ENCODE measurements at places on chromosomes 6 and 20. TPM values are rescaled to one million over a fixed set of nuclear protein-coding genes. Genes with fewer than 3 reads are reported as not detected.
A peak's percentile ranks its signal among the peaks of the same experiment; 100 is the strongest.

DNA sequence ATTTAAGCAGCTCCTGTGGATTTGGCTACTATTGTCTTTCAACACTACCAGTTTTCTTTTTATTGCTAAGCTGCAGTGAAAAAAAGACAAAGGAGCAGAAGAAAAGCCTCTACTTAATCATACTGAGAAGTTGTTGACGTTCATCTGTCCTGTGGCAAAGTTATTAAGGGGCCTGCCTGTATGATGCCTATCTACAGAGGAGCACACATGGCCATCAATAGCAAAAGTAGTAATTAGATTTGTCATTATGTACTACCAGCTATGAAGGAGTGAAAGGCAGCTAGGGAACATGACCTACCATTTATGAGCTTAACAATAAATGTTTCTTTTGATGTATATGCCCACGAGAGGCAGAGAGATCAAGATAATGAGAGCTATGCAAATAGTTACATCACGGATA lies 620.9 kb downstream of the PHF3 start:
- DNase-seq = no peak
- no peaks in the 10 kb centered on the region for H3K27me3 ChIP-seq
- no peak overlapping the region for H3K4me3 ChIP-seq
- no peak overlapping the region for H3K27ac ChIP-seq
- H3K36me3 ChIP-seq = no peaks in the 10 kb centered on the region
- no peaks in the 10 kb centered on the region for H3K4me1 ChIP-seq

DNA sequence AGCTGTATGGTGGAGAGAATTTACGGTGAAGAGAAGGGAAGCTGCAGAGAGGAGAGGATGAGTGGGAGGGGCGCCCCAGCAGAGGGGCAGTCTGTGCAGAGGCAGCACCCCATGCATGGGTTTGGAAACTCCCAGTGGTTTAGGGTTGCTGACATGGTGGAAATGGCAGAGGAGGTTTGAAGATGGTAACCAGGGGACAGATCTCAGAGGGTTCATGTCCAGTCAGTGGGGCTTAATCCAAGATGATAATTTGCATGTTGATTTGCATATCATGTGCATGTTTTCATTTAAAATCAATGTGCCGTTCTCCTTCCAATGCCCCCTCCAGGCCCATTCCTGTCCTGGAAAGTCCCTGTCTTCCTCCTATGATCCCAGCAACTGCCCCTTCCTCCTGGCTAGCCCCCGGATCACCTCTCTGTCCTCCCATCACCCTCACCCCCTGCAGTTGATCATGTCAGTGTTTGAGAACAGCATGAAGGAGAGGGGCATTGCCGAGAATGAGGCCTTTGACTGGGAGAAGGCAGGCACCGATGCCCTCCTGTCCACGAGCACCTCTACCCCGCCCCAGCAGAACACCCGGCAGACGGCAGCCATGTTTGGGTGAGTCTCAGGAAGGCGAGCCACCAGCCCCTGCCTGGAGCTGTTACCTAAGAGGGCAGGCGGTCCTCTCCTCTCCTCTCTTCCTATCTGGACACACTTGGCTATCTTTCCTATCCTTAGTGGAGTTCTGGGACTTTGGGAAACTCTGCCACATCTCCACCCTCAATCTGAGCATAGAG lies 14.3 kb downstream of the TTBK1 start:
- H3K27me3 ChIP-seq = no peaks in the 10 kb centered on the region
- no peaks in the 10 kb centered on the region for H3K4me1 ChIP-seq
- H3K27ac ChIP-seq = no peak overlapping the region
- no peaks in the 10 kb centered on the region for H3K36me3 ChIP-seq
- DNase-seq = no peak

PKIB gene
- total RNA-seq = 4.5 TPM

GRCh38 chr6:160253292-160253691 lies 5.3 kb downstream of the SLC22A2 start:
- H3K36me3 ChIP-seq = no peaks in the 10 kb centered on the region
- DNase-seq = no peak
- H3K4me3 ChIP-seq = no peak overlapping the region

C20orf204 gene
- total RNA-seq = 2.0 TPM

BPIFA1 gene
- total RNA-seq = 0.48 TPM

DNA sequence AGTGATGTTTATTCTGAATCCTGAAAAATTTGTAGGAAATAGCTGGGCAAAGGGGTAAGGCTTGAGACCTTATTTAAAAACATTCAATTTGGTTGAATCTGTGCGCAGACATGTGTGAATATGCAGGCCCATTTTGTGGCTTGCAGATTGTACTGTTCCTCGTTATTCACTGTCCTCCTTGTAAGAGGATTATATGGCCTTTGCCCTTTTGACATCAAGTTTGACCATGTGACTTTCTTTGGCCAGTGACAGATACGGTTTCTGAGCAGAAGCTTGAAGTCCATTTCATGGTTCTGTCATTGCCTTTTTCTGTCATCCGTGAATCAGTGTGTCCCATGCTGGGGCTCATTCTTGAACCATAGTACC lies 13.4 kb downstream of the AFDN start:
- H3K4me1 ChIP-seq = peaks cover 7% of the 10 kb centered on the region
- H3K27me3 ChIP-seq = no peaks in the 10 kb centered on the region
- no peak for DNase-seq

SS18L1 gene
- 15.1 TPM for total RNA-seq

DNA sequence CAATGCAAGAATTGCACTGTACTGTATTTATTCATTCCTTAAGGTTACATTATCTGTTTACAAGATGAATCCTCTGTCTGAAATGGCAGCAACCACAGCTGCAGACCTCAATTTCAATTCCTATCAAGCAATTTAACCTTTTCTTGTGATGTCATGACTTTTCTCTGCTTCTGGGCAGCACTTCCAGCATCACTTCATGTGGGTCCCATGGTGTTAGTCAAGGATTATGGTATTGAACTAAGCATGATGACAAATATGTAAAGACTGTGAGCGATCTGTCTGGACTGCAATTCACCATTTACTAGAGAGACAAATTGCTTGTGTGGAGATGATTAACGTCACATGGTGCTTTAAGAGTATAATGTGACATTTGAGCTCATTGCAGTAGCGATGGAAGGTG lies 90.5 kb upstream of the CCN2 start:
- H3K36me3 ChIP-seq = no peaks in the 10 kb centered on the region
- DNase-seq = no peak
- no peak overlapping the region for H3K4me3 ChIP-seq
- no peaks in the 10 kb centered on the region for H3K4me1 ChIP-seq
- H3K27me3 ChIP-seq = no peaks in the 10 kb centered on the region

PHF20 gene
- total RNA-seq = 46.5 TPM

DNA sequence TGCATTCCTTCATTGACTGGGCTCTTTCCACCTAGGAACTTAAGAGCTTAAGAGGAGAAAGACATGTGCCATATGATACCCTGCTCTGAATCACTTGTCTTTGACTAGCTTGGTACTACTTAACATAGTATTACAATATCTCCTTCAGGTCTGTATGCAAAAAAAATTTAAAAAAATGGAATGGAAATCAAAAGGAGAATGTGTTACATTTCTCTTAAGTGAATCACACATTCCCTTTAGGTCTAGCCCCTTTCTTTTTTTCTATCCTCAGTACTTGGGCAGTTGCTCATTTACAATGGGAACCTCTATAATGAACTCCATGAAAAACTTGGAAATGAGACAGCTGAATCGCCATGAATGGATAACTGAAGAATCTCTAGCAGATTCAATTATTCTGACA lies 53.8 kb downstream of the SLC35F1 start:
- no peak for DNase-seq
- H3K27me3 ChIP-seq = no peaks in the 10 kb centered on the region
- no peaks in the 10 kb centered on the region for H3K36me3 ChIP-seq

GRCh38 chr6:43250992-43251373 lies 7.7 kb downstream of the TTBK1 start:
- H3K4me3 ChIP-seq = no peak overlapping the region
- no peak overlapping the region for H3K27ac ChIP-seq

PTPRK gene
- 69.5 TPM for total RNA-seq

HCK gene
- total RNA-seq = 28.1 TPM

GRCh38 chr6:16758163-16758975 lies 2.9 kb downstream of the ATXN1 start:
- H3K4me3 ChIP-seq = no peak overlapping the region
- no peaks in the 10 kb centered on the region for H3K4me1 ChIP-seq
- H3K36me3 ChIP-seq = no peaks in the 10 kb centered on the region
- H3K27ac ChIP-seq = peak overlapping the region; percentile 48
- no peak for DNase-seq

TTBK1 gene
- 0.31 TPM for total RNA-seq

GRCh38 chr6:84791233-84791632 lies 26.8 kb upstream of the TBX18 start:
- no peaks in the 10 kb centered on the region for H3K36me3 ChIP-seq
- H3K4me3 ChIP-seq = no peak overlapping the region
- no peak overlapping the region for H3K27ac ChIP-seq
- no peak for DNase-seq

DNA sequence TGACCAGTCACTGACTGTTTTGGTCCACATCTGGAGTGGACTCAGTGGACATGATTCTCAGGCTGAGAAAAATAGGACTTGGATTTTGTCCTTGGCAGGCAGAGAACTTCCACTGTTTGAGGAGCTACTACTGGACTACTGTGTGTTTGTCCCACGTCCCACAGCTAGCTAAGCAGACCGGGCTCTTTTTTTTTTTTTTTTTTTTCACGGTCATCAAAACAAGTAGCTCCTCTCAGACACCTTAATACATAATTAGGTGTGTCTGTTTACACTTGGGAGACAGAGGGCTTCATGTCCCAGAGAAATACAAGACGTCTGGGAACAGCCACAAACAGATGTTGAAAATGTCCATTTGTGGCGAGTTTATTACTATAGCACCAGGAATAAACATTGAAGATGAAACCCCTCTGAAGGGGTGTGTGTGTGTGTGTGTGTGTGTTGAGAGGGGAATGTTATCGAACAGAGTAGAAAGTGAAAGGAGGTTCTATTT lies 155.0 kb upstream of the SUPT3H start:
- H3K36me3 ChIP-seq = no peaks in the 10 kb centered on the region
- H3K4me1 ChIP-seq = no peaks in the 10 kb centered on the region
- H3K4me3 ChIP-seq = no peak overlapping the region
- H3K27ac ChIP-seq = no peak overlapping the region

LINC00237 gene
- not detected for total RNA-seq

SLC35B3 gene
- total RNA-seq = 18.1 TPM

ZBTB46 gene
- 15.3 TPM for total RNA-seq

DNA sequence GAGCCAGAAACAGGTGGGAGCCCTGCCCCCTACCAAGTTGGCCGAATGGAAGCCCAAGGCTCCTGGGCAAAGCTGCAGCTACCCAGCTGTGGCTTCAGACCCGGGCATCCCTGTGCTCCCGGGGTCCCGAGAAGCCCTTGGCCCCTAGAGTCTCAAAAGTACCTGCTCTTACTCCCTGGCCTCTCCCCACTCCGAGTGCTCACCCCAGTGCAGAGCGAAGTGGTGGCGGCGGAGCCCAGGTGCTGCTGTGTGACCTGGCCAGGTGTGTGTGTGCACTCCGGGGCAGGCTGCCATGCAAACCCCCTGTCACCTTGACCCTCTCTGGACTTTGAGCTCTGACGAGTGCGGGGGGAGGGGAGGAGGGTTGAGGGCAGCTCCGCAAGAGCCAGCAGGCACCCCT lies 493.8 kb upstream of the MANEA start:
- no peak overlapping the region for H3K27ac ChIP-seq
- DNase-seq = no peak
- no peaks in the 10 kb centered on the region for H3K4me1 ChIP-seq
- H3K36me3 ChIP-seq = no peaks in the 10 kb centered on the region
- H3K4me3 ChIP-seq = no peak overlapping the region
- no peaks in the 10 kb centered on the region for H3K27me3 ChIP-seq

TFAP2B gene
- not detected for total RNA-seq

GATA5 gene
- 15.2 TPM for total RNA-seq

DNA sequence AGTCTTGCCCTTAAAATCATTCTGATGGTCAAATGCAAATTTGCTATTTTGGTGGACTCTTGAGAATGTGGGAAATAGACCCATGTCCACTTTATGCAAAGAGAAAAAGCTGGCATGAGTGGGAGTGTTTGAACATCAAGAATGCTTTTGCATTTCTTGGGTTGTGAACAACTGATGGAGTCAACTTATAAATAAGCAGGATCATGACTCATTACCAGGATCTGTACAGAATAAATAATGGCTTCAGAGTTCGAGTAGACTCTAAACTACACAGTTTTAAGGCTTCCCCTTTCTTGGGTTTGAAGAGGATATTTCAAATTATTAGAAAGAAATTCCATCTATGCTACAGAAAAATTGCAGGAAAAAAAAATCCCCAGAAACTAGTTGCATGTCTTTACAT lies 195.5 kb downstream of the EYA4 start:
- H3K4me3 ChIP-seq = no peak overlapping the region
- DNase-seq = no peak
- H3K4me1 ChIP-seq = no peaks in the 10 kb centered on the region

DNA sequence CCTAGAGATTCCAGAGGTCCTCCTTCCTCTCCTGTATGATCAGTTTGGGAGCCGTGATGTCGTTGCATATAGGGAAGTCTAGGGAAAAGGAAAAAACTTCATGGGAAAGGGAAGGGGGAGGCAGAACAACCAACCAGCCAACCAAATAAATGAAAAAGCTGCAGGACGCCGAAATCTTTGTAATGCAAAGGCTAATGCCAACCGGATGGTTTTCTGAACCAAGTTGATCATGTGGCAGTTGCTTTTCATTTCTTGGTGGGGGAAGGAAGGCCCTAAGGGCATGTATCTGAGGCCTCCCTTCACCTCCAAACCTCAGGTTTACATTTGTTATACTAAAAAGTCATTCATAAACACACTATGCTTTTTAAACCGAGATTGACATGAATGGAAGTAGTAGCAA lies 167.2 kb downstream of the ARID1B start:
- H3K36me3 ChIP-seq = no peaks in the 10 kb centered on the region
- DNase-seq = no peak
- H3K27ac ChIP-seq = no peak overlapping the region
- H3K4me3 ChIP-seq = no peak overlapping the region
- no peaks in the 10 kb centered on the region for H3K27me3 ChIP-seq
- peaks cover 17% of the 10 kb centered on the region for H3K4me1 ChIP-seq

DNA sequence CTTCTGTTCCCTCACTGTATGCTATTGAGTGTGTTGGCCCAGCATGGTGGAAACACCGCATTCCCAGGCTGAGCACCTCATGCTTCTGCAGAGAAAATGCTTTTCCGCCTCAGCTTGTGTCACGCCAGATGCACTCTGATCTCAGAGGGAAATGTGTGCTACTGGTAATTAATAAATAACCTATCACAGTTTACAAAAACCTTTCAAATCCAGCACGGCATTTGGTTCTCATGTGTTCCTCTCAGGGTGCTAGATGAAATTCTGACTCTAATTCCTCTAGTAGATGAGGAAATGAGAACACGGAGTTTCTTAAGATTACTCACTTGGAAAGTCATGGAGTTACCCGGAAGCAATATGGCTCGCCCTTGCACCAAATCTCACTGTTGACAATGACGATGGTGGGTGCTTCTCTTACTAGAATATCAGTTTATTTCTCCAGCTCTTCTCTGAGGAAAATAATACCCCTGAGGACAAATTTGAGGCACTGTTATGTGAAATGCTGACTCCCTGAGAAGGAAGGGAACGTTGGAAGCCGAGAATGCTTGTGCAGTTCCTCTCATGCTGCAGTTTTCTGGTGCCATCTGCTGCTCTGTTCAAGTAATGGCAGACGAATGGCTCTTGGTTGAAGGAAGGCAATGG lies 116.6 kb downstream of the RNF144B start:
- H3K27me3 ChIP-seq = no peaks in the 10 kb centered on the region
- H3K4me1 ChIP-seq = peaks cover 4% of the 10 kb centered on the region
- DNase-seq = peak; percentile 78
- no peaks in the 10 kb centered on the region for H3K36me3 ChIP-seq
- no peak overlapping the region for H3K4me3 ChIP-seq

ITCH gene
- total RNA-seq = 68.1 TPM

GJA1 gene
- 90.0 TPM for total RNA-seq

- DNase-seq = peak; percentile 63
- H3K4me1 ChIP-seq = no peaks in the 10 kb centered on the region
- no peaks in the 10 kb centered on the region for H3K36me3 ChIP-seq
- H3K27ac ChIP-seq = no peak overlapping the region
- H3K27me3 ChIP-seq = peaks cover 2% of the 10 kb centered on the region
Observed at GRCh38 chr20:22371843-22372242, 212.5 kb downstream of the FOXA2 start.

C6orf132 gene
- total RNA-seq = 33.1 TPM
